EL (cell line): ENCODE measurements at places on chromosomes 6 and 20.

DNA sequence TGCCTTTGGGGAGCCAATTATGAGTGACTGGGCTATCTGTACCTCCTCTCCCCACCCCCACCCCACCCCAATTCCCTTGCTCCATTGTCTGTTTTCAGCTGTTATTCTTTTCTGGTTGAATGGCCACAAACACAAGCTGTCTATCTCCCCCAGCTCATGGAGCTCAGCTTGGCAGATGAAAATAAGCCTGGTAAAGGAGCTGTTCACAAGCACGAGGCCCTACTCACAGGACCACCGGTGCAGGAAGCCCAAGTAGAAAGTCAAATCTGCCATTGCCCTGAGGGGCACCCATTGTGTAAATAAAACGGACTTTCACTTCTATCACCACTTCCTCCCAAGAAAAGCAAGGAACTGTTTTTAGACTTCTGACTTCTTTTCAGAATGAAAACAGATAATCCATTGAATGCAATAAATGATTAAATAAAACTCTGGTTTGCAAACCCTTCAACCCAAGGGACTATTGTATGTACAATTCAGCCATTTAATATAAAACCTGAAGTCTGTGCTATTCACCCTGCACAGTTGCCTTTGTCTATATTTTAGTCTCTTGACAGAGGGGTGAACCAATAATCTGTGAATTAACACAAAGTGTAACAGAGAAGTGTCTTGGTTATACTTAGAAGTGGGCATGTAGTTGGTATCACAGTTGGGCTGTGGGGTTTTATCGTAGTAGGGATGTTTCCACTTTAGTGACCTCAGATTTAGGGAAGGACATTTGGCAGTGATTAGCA is 27.7 kb downstream of the RIPOR2 start:
- DNase-seq = no peak

DNA sequence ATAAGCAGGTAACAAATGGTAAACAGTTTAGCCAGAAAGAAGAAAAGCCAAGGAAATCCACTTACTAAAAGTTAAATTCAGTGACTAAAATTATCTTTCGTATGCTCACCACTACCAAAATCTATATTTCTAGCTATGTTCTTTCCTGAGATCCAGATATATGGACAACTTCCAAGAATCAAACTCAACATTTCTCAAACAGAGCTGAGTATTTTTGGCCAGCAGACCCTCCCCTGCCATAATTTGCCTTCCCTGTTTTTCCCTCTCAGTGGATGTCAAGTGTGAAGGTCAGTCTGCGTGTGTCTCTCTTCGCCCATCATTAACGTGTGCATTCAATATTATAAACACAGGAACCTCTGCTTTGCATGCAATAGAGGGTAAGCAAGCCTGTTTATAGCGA is 42.0 kb downstream of the PRKN start:
- DNase-seq = no peak

DNA sequence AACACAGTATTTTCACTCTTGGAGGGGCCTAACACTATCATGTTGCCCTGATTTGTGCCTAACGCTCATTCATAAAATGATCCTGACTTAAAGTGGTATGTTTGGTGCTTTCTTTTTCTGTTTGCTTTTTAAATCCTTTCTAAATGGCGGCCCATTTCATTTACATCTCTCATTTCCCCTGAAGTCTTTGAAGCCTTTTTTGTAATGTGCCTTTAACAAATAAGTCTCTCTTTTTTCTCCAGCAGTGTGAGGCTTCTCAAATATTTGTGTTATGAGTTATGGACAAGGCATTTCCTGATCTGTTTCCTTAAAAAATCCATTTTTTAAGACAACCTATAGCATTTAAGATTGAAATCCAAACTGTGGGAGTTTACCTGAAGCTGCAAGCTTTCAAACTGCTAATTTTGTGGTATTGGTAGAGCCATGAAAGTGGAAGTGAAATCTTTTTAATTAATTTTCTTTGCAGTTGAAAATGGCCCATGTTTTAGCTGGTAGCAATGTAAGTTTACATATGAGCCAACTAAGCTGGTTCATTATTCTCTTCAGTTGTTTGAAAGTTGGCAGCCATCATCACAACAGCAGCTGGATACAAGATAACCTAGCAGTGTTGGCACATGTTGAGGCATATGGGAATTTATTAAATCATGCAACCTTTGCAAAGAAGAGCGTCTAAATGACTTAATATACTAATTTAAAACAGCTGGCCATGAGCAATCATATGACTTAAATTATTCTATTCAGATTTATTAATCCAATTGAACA is 469.7 kb downstream of the CDKAL1 start:
- peak; percentile 67 for DNase-seq

GRCh38 chr6:75204959-75205775 is 686 bp downstream of the COL12A1 start:
- peak; percentile 86 for DNase-seq

DNA sequence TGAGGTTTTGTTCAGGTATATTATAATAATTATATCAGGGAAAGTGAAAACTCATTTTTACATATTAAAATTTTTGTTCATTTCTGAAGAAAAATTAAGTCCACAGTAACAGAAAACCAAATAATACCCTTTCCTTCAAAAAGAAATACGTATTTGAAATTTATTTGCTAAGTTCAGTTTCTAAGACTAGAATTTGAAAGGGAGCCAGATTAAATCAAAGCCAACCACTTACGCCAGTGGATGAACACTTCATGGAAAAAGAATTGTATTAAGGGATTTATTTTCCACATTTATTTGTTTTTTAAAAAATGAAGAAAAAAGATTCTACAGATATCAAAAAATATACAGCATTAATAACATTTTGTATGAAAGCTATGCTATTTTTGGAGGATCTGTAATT is 654.4 kb downstream of the EYS start:
- no peak for DNase-seq

DNA sequence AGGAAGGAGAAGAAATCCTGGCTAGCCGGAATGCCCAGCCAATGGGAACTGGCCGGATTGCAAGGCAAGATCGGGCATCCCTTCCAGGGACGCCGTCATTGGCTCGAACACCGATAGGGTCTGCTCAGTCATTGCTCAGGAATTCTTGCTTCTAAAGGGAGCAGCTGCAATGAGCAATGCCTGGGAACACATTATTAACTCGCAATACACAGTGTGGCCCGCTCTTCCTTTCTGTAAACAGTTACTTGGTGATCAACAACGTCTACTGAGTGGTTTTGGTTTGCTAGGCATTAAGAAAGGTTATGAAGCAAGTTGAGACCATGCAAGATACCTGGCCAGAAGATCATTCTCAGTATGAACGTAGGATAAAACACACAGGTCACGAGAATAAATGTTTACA is 165.4 kb upstream of the CITED2 start:
- peak; percentile 98 for DNase-seq

- DNase-seq = no peak
These were observed 523.7 kb downstream of the TFAP2B start for GRCh38 chr6:51342393-51342792.

DNA sequence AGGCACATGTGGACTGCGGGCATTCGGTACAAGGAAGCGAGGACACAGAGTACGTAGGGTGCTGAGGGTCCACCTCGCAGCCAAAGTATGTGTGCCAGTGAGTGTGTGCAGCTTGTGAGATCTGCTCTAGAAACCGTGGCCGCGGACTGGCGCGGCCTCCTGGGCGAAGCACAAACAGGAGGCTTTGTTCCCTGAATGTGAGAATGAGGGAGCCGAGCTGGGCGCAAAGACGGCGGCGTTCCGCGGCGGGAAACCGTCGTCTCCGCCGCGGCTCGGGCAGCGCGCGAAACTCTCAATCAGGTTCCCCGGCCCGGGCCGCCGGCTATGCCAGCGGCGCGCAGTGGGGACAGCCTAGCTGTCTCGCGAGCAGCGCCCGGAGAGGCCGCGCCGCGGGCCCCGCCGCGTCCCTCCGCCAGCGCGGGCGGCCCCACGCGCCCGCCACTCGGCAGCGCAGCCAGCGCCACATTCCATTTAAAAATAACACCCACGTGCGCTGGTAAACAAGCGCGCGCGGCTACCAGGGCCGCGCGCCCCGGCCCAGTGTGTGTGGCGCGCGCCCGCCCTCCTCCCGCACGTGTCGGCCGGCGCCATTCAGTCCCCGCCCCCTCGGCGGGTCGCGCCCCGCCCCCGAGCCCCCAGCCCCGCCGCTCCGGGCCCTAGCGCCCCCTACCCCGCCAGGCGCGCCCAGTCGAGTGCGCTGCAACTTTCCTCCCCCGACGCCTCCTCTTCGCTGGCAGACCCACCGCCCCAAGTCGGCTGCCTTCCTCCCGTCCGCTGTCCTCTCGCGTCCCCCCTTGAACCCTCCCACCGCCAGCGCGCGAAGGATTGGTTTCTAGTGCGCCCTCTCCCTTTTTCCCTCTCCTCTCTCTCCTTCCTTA is 3.0 kb upstream of the FOXO3 start:
- peak; percentile 69 for DNase-seq

- no peak for DNase-seq
These were observed 5.8 kb downstream of the DDR1 start for GRCh38 chr6:30889921-30890645.

GRCh38 chr20:8509809-8510208 is 377.7 kb downstream of the PLCB1 start:
- DNase-seq = no peak

- no peak for DNase-seq
These were observed 66.7 kb upstream of the RIPOR2 start for GRCh38 chr6:25002326-25003091.

DNA sequence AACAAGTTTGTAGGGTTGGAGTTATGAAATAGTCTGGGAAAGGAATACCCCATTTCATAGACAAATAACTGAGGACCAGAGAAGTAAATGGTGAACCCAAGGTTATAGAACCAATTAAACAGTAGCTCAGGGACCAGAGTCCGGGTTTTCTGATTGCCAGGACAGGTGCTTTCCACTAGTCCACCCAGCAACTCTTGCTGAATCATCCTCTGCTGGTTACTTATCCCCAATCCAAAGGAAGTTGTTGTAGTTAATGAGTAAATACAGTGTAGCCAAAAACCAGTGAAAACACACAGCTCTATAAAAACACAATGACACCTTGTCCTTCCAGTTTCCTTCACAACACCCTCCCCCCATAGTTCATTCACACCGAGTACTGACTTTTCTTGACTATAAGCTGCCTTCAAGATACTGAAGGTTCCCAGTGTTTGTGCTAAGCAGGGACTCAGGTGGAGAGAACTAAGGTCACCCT is 766 bp upstream of the TINAG start:
- DNase-seq = no peak

DNA sequence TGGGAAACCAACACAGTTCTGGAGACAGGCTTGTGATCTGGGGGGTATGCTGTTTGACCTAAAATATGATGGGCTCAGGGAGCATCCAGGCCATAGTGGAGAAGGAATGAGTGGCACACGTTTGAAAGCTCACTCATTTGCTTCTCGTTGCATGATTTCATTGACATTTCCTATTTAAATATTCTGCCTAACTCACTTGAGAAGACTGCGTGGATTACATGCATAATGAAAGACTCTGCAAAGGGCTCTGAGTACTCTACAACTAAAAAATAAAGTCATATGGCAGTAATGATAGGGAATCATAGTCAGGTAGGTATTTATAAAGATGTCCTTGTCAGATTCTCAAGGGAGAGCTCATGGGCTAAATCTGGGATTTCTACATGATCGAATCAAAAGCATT is 117.9 kb downstream of the LAMP5 start:
- DNase-seq = no peak

GRCh38 chr20:17661121-17661744 is 20.8 kb downstream of the RRBP1 start:
- DNase-seq = no peak

- DNase-seq = peak; percentile 67
These were observed 21.1 kb downstream of the SESN1 start for GRCh38 chr6:109073344-109074132.

- no peak for DNase-seq
These were observed 132.5 kb downstream of the FAXC start for GRCh38 chr6:99216959-99217358.

GRCh38 chr6:74058606-74059005 is 362.6 kb downstream of the CD109 start:
- no peak for DNase-seq

DNA sequence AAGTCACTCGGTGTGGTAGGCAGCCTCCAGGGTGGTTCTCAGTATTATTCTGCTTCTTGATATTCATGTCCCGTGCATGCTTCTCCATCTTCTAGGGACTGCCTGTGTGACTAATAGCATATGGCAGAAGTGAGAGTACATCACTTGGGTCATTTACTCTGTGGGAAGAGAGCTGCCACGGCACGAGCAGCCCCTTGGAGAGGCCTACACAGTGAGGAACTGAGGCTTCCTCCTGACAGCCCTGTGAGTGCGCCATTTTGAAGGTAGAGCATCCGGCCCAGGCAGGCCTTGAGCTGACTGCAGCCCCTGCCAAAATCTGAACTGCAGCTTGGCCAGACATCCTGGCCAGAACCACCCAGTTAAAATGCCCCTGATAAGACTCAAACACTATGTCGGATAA is 17.3 kb upstream of the MCUR1 start:
- no peak for DNase-seq

- DNase-seq = no peak
These were observed 120.0 kb upstream of the RREB1 start for GRCh38 chr6:6987749-6988148.

GRCh38 chr6:30340589-30341054 is 4.3 kb upstream of the RPP21 start:
- no peak for DNase-seq

DNA sequence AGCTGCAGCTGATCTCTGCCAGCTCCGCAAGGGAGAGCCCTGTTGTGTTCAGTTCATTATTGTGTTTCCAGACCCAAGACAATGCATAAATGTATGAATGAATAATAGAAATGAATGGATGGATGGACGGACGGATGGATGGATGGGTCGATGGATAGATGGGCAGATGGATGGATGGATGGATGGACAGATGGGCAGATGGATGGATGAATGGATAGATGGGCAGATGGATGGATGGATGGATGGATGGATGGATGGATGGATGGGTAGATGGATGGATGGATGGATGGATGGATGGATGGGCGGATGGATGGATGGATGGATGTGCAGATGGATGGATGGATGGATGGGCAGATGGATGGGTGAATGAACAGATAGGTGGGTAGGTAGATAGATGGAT is 16.7 kb upstream of the LSM14B start:
- no peak for DNase-seq

DNA sequence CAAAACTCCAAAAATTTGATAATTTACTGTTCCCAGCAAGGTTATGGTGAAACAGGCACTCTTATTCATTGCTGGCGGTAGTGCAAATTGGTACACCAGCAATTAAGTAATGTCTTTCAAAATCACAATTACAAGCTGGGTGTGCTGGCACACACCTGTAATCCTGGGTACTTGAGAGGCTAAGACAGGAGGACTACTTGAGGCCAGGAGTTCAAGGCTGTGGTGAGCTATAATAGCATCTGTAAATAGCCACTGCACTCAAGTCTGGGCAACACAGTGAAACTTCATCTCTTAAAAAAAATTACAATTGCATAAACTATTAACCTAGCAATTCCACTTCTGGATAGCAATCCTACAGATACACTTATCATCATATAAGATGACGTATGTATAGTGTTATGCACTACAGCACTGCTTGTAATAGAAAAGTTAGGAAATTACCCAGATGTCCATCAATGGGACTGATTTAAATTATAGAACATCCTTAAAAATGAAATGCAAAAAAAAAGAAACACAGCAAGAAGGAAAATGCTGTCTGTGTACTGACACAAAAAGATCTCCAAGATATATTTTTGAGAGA is 31.4 kb downstream of the NCOA6 start:
- DNase-seq = no peak
